Stimulated activated CD8-positive, alpha-beta memory T cell treated with anti-CD3 and anti-CD28 coated beads, Interleukin-12 subunit alpha, Interleukin-12 subunit beta, amount 100 ng/mL, for 1 hour (primary cell): ENCODE measurements at places on chromosomes 4 and X.

- no peak for DNase-seq
These were observed 40.5 kb downstream of the USP38 start for GRCh38 chr4:143225167-143225566.

- DNase-seq, result no peak
These were observed 390.7 kb downstream of the MAPK10 start for GRCh38 chr4:85968945-85969819.

- no peak for DNase-seq
These were observed 116.0 kb downstream of the SOWAHB start for GRCh38 chr4:76781698-76782595.

DNA sequence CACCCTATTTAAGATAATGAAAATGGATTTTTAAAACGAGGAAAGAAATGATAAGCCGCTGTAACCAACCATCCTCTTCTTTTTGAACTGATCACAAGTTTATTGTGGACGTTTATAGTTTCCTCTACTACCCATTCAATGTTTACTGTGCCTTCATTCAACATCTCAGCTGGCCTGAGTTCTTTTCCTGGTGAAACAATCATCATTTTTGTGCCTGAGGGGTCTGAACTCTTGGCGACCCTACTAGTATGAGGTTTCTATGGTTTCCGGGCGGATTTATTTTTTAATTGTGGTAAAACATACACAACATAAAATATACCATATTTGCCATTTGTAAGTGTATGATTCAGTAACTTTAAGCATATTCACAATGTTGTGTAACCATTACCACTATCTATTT lies 100.7 kb downstream of the SPRY1 start:
- no peak for DNase-seq

DNA sequence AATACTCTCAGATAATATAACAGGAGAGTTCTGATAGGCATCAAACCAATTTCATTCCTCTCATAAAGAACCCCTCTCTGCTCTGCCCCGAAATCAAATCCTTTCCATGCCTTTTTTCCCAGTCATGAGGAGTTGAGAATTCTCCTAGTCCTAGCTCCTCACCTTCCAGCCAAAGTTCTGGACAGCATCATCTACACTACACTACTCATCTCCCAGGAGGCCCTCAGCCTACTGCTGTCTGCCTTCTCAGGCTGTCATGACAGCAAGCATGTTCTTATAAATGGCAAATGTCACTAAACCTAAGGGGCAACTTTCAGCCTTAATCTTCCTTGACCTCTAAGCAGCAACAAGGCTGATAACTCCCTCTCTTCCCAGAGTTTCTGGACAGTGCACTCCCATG lies 26.6 kb downstream of the MAPK10 start:
- no peak for DNase-seq

GRCh38 chr4:48315728-48316630 lies 25.4 kb upstream of the SLAIN2 start:
- no peak for DNase-seq

- DNase-seq, result no peak
These were observed 339.5 kb downstream of the DHX15 start for GRCh38 chr4:24244663-24245490.

DNA sequence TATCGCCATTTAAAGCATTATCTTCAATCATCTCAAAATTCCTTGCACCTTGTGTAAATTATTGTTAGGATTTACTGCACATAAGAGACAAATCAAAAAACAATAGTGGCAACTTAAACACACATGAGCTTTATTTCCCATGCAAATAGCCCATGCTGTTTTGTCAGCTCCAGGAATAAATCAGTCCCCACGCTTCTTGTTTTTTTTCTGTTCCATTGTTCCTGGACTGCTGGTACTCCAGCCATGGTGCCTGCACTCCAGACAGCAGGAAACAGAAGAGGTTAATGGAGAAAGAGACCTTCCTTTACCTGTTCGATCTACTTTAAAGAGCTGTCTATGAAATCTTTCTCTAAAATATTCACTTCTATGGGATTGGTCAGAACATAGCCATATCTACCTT lies 1515.7 kb upstream of the TENM3 start:
- DNase-seq, result no peak

- no peak for DNase-seq
These were observed 60.9 kb upstream of the CLCN4 start for GRCh38 chrX:10095698-10096432.

DNA sequence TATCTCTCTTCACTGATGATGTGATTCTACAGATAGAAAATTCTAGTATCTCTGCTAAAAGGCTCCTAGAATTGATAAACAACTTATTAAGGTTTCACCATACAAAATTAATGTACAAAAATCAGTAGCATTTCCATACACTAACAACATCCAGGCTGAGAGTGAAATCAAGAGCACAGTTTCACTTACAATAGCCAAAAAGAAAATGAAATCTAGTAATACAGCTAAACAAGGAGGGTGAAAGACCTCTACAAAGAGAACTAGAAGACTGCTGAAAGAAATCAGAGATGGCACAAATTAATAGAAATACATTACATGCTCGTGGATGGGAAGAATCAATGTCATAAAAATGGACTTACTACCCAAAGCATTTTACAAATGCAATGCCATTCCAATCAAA lies 751.9 kb downstream of the FSTL5 start:
- DNase-seq, result no peak

- no peak for DNase-seq
These were observed 28.0 kb downstream of the RIPPLY1 start for GRCh38 chrX:106875151-106875550.

- DNase-seq, result no peak
These were observed 15.6 kb downstream of the TRIML1 start for GRCh38 chr4:188154668-188155405.

GRCh38 chrX:134453631-134454030 lies 6.3 kb upstream of the HPRT1 start:
- DNase-seq, result no peak

- DNase-seq, result no peak
These were observed 166.8 kb downstream of the STIM2 start for GRCh38 chr4:27027428-27027827.

DNA sequence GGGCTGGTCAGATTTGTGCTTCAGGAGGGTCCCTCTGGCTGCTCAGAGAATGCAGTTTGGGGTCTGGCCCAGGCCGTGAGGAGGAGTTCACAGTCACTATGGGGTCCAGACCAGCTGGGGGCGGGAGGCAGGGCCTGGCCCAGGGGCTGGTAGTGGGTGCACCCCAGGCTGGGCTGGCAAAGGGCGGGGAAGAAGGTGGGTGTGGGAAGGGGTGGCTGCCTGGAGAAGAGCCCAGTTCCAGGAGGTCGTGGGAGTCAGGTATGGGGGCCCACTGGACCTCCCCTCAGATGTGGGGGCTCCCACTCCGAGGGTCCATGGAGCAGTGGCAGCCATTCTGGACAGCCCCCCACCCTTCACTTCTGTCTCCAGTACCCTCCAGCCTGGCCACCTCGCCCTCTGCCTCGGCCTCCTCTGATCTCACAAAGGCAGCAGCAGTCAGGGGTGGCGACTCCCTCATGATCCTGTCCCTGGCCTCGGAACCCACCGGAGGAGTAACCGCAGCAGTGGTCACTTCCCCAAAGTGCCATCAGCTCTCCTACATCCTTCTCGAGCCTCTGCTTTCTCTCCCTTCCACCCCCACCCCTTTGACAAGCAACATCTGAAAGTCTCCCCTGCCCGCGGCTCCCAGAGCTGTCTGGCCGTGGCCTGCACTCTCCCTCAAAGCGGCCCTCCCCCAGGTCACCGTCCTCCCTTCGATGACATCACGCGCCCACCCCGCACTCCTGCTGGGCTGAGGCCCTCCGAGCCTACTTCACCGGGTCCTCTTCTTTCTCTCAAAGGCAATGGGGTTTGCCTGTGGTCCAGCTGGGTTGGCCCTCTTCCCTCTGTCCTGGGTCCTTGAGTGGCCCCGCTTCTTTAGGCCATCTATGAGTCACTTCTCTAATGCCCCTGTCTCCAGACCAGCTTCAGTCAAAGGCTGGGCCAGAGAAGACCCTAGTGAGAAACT lies 1.7 kb upstream of the SLC6A8 start:
- no peak for DNase-seq

- no peak for DNase-seq
These were observed 348.5 kb upstream of the SFRP2 start for GRCh38 chr4:154137320-154137905.

DNA sequence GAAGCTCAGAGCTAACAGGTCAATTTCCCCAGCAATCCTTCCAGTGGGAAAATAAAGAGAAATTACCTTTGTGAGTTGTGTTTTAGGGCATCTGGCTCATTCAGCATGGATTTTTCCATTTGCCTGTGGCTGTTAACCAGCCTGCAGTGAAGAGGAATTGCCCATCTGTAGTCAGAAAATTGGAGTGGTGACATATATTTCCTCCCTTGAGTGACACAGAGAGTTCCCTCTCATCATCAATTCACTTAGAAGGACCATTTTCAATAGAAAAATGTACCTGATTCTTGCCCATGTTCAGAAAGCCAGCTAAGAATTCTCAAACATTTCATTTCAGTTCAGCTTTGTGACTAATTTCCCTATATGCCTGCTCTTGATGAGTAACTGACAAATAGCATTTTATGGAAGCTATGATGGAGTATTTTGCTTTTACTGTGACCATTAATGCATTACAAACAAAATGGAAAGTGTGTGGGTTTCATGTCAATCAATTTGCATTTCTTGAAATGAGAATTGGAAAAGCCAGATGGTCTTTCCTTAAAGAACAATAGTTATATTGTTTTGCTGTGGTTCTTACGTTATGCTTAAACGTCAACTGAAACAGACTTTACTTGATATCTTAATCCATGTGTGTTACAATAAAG lies 155.8 kb downstream of the NWD2 start:
- no peak for DNase-seq

DNA sequence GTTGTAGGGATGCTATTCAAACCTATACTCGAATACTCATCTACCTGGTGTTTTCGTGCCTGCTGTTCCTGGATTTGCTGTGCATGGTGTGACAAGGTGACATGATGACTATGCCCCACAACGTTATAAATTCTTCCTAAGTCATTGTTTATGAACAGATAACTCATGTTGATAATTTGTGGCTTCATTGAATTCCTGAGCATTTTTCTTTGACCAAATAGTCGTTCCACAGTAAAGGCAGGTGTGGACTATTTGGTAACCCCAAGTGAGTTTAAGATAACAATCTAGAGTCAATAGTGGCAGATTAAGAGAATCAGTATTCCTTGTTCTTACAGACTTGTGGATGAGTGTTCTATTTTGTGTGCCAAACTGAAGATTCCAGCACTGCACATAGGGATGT lies 59.9 kb downstream of the SNX25 start:
- no peak for DNase-seq

DNA sequence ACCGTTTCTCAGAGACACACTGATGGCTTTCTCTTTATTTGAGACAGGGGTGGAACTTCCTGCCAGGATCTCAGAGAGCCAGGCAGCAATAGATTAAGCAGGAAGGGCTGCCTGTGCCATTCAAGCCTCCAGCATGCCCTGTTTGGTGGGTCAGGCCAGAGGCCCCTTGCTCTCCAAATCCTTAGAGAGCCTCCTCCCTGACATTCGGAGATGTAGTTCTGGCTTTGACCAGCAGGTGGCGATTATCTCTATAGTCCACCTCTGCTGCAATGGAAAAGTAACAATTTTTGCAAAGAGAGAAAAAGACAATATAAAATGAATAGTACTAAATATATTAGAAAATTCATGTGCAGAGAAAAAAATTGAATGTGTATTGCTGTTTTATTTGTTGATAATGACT lies 93.9 kb downstream of the NXF2B start:
- DNase-seq, result peak; percentile 42

GRCh38 chr4:68360231-68360968 lies 10.5 kb upstream of the YTHDC1 start:
- DNase-seq, result no peak

DNA sequence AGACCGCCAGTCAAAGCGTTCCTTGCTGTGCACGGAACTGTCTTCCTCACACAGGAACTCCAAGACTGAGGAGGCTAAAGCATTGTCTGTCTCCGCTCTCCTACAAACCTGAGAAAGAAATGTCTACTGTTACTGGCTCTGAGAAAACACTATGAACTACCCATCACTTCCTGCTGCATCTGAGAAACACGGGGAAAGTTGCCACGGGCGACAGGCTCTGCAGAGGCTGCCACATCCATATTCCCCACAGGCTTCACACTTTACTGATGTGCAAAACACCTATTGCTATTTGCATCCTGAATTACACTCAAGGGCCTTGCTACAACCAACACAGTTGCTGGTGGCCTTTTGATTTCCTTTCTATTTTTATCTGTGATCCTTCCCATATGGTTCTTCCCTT lies 59.0 kb downstream of the AFAP1 start:
- DNase-seq, result no peak

- no peak for DNase-seq
These were observed 23.9 kb downstream of the MOB1B start for GRCh38 chr4:70925899-70926635.

- DNase-seq, result no peak
These were observed 292.7 kb downstream of the BCOR start for GRCh38 chrX:39805022-39805421.

GRCh38 chr4:174713181-174713580 lies 115.9 kb downstream of the GLRA3 start:
- no peak for DNase-seq

DNA sequence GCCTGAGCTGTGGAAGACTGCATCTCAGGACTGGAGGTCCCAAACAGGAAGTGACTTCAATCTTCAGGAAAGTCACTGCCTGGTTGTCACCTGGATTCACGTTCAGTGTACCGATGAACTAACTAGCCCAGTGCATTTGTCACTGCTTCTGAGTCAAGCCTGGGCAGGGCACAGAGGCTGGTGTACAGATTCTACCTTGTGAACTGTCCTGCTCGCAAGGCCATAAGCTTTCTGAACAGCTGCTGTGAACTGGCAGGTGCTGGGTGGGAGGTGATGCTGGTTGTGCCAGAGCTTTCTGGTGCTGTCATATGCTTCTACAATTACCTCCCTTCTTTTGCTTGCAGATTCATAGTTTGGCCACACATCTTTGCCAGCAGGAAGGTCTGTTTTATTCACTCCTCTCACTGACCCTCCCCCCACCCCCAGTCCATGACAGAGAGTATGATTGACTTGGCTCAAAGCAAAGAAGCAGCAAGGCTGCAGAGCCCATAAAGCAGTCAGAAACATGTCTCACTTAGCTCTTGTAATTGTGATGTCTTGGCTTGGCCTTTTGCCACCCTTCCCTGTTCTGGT lies 40.5 kb downstream of the ZCCHC12 start:
- DNase-seq, result no peak

- no peak for DNase-seq
These were observed 1.1 kb downstream of the PRAF2 start for GRCh38 chrX:49072712-49073095.

DNA sequence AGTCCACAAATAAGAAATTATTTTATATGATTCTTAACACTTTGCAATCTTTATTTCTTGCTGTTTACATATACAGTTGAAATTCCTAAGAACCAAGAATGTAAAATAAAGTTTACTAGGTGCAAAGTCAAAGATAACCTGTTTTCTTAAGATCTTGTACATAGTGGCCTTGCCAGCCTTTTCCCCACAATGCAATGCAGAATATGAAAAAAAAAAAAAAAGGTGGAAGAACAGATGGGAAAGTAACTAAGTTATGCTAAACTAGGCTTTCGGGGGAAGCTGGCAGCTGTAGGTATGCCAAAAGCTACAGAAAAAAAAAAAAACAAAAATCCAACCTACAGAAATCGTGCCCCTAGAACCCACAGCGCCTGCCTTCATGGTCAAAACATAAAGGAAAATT lies 1588.4 kb downstream of the STIM2 start:
- DNase-seq, result no peak
